GM04503 (cell line): ENCODE measurements at places on chromosomes 5 and 9.

- DNase-seq, result no peak
Observed at GRCh38 chr5:60929024-60929423, 15.8 kb downstream of the ERCC8 start.

DNA sequence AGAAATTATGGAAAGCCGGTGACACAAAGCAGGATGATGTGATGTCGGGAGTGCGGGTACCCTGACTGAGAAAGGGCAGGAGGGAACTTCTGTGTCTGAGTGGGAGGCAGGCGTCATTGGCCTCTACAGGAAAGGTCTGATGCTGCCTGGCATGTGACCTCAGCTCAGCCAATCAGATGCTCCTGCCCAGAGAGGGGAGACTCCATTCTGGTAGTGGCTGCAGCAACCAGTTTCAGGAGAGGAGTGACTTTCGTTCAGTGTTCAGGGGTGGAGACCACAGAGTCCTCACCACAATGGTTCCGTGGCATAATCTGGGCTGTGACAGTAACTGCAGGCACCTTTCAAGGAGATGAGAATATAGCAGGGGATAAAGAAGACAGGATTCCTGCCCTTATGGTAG is 6.7 kb upstream of the SFXN1 start:
- DNase-seq, result no peak

- no peak for DNase-seq
Observed at GRCh38 chr9:75378036-75378435, 289.7 kb downstream of the OSTF1 start.

GRCh38 chr9:102309379-102309778 is 570.9 kb upstream of the GRIN3A start:
- DNase-seq, result no peak

GRCh38 chr5:1918488-1919208 is 35.9 kb upstream of the IRX4 start:
- no peak for DNase-seq

DNA sequence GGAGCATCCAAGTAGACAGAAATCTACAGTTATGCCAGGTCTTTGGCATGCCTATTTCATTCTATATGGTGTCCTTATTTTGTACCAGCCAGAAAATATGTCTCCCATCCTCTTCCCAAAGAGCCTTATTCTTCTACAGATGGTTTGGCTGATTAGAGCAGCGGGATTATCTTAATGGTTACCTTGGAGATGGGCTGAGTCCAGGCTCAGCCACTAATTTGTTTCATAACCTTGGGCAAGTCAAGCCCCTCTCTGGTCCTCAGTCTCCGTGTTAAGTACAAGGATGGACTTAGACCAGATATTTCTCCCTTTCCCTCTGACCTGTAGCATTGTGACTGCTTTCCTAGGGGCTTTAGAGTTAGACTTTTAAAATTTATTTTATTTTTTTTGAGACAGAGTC is 11.1 kb upstream of the GLE1 start:
- no peak for DNase-seq

DNA sequence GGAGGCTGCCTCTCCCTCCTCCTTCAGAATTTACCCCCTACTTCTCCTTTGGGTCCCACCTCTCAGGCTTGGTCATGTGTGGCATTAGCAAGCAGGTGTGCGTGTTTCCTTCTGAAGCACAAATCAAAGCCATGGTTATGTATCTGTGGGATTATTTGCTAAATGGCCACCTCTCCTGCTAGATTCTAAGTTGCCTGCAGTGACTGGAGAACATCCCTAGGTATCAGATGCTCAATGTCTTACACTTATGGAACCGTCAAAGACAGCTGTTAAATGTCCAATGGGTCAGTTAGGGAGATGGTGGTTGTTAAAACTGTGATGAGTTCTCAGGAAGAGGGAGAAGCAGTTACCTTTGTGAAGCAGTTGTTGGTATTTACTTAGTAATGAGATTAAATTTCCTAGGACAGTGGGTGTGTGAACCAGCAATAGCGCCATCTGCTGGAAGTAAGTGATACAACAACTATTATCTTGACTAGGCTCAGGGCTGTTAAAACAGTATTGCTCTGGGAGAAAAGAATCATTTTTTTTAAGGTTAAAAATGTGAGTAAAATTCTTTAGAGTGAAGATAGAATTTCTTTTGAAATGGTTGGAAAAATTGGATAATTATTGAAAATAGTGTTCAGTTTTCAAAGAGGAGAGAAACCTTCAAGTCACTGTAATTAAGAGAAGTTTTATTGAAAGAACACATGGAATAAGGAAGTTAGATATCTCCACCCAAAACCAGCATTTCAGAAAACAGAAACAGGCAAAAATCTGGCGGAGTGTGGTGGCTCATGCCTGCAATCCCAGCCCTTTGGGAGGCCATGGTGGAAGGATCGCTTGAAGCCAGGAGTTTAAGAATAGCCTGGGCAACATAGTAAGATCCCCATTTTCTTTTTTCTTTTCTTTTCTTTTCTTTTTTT is 71.3 kb downstream of the TMC1 start:
- DNase-seq, result no peak

GRCh38 chr5:72145348-72145747 is 38.1 kb downstream of the MAP1B start:
- no peak for DNase-seq

- DNase-seq, result no peak
Observed at GRCh38 chr9:89044104-89044503, 52.8 kb downstream of the S1PR3 start.

- no peak for DNase-seq
Observed at GRCh38 chr5:118918232-118918631, 70.1 kb downstream of the DTWD2 start.

GRCh38 chr5:63211448-63212132 is 633.0 kb downstream of the LRRC70 start:
- no peak for DNase-seq

DNA sequence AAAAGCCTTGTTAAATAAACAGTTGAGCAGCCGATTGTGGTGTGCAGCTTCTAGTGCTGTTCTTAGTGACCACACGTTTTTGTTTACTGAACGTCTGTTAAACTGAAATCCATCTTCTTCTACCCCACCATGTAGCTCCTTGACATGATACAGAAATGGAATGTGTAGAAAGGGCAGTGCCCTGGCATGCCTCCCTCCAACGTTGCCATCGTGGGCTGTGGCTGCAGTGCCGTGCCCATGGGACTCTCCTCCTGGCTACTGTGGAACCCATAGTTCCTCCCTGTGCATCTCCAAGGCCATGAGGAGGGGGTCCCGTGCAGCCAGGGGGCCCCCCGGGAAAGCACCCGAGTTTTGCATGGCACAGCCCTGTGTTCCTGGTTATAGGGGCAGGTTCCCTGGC is 23.3 kb upstream of the TGFBI start:
- no peak for DNase-seq

GRCh38 chr5:131068076-131068475 is 97.0 kb downstream of the HINT1 start:
- no peak for DNase-seq

DNA sequence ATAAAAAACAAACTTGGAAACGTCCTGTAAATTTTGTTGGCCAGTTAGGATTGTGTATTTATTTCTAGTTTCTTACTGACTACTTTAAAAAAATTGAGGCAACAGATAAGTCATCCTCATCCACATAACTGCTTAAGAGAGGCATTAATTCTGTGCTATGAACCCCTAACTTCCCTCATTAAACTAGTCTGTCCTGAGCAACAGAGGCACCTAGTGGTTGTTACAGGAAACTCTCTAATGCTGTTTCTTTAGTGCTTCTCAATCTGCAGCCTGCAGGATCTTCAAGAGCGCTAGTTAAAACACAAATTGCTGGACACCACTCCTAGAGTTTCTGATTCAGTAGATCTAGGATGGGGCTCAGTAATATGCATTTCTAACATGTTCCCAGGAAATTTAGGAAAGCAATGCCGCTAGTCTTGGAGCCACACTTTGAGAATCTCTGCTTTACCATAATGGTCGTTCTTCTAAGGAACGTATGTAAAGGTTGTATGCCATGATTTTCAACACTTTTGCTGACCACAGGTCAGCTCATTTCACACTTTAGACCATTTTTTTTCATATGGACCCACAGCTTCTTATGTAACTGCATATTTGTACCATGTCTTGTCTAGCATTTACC is 410.1 kb upstream of the SMARCA2 start:
- no peak for DNase-seq

- no peak for DNase-seq
Observed at GRCh38 chr5:15252331-15252730, 247.6 kb upstream of the FBXL7 start.

- DNase-seq, result no peak
Observed at GRCh38 chr5:74482523-74482922, 158.0 kb downstream of the ENC1 start.

- no peak for DNase-seq
Observed at GRCh38 chr5:171806976-171807747, 21.5 kb downstream of the SMIM23 start.

- no peak for DNase-seq
Observed at GRCh38 chr9:82582693-82583092, 480.2 kb downstream of the RASEF start.

DNA sequence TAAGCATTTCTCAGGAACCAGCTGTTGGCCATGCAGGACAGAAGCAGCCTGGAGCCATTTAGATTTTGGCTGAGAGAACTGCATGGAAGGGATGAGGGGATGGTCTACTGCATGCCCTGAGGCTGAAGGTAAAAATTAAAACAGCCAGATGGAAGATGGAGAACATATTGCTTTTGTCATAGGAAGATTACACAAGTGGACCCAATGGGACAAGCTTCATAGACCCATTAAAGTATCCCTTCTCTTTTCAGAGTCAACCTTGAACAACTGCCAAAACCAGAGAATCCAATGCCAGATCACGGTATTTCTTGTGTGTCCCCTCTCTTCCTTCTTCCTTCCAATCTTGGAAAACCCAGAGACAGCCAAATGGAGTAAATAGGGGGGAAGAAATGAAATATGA is 253.4 kb downstream of the NR2F1-AS1 start:
- no peak for DNase-seq

DNA sequence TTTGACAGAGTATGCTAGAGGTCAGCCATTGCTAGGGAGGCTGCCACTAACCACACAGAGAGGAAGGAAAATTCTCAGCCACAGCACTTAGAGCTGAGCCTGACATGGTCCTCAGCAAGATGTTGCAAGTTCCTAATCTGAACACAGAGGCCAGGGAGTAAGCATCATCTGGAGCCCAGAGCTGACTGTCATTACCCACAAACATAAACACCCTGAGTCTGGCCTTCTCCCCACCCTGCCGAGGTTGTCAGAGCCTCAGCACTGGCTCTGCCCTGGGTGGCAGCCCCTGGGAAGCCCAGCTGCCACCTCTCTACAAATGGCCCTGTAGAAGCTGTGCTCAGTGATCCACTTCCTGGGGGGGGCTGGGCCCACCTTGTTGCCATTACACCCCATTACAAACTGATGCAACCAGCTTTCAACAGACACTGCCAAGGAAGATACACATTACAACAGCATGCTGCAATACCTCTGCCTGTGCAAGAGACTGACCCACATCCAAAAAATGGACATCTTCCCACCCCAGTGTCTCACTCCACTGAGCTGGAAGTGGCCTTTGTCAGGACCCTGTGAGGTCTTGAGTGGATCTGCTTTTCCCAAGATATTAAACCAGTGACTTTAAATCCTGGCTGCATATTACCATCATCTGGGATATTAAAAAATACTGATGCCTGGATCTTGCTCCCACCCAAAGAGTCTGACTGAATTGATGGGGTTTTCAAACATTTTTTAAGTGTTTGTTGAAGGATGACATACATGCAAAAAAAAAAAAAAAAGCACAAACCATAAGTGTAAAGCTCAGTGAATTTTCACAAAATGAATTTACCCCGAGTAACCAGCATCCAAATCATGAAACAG is 33.0 kb downstream of the IRF1 start:
- peak; percentile 82 for DNase-seq

GRCh38 chr9:133170716-133171115 is 7.0 kb upstream of the GBGT1 start:
- no peak for DNase-seq

- DNase-seq, result no peak
Observed at GRCh38 chr9:6049798-6050197, 34.4 kb upstream of the RANBP6 start.

DNA sequence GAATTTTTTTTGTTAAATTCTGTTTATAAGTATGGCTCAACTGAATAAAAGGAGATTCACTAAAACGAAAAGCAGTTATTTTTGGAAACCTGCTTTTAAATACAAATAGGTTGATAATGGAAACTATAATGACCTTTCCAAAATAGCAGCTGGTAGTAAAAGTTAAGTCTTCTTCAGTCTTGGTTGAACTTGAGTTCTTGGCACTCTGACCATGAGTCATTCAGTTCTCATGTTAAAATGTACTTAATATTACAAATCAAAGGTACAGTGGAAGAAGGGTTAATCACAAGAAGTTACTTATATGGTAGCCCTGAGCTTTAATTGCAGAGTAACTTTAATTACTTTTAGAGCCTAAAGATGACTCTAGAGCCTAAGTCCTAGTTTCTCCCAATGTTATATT is 62.1 kb downstream of the KLF9 start:
- DNase-seq, result no peak

DNA sequence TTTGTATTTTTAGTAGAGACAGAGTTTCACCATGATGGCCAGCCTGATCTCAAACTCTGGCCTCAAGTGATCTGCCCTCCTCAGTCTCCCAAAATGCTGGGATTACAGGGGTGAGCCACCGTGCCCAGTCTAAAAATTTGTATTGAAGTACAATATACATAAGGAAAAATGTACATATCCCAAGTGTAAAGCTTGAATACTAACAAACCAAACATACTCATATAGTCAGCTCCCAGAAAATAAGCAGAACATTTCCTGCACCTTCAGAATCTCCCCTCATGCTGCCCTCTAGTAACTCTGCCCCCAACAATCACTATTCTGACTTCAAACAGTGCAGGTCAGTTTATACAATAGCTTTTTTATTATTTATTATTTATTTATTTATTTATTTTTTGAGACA is 1.6 kb upstream of the NOL6 start:
- no peak for DNase-seq

DNA sequence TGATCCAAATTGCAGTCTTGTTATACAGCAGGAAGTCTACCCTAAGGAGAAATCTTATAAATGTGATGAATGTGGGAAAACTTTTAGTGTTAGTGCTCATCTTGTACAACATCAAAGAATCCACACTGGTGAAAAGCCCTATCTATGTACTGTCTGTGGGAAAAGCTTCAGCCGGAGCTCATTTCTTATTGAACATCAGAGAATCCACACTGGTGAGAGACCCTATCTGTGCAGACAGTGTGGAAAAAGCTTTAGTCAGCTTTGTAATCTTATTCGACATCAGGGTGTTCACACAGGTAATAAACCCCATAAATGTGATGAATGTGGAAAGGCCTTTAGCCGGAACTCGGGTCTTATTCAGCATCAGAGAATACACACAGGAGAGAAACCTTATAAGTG is 10.4 kb downstream of the ZNF189 start:
- DNase-seq, result no peak
